ENCODE measurements at places on chromosomes 3 and 15.
A peak's percentile ranks its signal among the peaks of the same experiment; 100 is the strongest.

DNA sequence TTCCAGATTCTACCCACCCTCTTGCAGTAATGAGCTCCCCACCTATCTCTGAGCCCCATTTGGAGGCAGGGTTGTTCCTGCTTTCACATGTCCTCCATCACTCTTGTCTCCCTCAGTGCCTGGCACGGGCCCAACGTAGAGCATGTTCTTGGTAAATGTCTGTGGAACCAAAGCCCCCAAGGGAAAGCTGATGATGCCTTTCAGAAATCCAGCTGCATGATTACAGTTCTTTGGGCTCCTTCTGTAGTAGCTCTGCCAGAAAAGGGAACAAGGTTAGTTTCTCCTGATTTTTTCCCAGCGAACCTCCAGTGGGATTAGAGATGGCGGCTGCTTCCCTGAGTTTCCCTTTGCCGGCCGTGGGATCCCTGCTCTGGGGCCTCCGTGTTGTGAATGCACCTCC, 39.3 kb downstream of the CGNL1 start:
- DNase-seq: no peak

DNA sequence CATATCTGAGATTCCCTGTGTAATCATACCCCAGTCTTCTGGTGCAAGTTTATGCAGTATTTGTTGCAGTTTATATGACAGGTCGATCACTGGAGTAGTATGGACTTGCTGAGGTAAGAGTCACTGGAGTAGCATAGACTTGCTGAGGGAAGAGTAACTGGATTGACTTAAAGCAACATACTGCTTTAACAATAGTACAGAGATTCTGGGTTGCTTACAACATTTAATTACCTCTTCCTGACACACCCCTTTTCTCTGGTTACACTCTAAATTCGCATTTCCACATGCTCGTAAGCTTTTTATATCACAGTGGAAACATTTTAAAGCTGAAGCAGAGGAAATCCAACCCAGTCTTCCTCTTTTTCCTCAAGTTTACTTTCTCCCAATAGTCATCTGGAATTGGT, 11.8 kb downstream of the AAGAB start:
- DNase-seq: no peak

DNA sequence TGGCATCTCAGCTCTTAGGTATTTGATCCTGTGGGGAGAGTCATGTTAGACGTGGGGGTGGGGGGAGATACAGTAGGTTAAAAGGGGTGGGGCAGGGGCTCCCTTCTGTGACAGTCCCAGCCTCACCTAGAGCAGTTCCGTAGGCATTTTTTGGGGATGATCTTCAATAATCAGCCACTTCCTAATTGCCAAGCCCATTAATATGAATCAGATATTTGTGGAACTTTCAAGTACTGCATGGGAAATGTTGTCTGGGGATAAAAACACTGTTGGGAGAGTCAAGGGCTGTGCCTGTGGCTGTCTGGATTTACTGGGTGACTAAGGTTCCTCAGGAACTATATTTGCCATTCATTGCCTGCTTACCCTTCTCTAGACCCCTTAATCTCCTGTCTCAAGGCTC, 9.5 kb downstream of the C3orf52 start:
- DNase-seq: no peak

DNA sequence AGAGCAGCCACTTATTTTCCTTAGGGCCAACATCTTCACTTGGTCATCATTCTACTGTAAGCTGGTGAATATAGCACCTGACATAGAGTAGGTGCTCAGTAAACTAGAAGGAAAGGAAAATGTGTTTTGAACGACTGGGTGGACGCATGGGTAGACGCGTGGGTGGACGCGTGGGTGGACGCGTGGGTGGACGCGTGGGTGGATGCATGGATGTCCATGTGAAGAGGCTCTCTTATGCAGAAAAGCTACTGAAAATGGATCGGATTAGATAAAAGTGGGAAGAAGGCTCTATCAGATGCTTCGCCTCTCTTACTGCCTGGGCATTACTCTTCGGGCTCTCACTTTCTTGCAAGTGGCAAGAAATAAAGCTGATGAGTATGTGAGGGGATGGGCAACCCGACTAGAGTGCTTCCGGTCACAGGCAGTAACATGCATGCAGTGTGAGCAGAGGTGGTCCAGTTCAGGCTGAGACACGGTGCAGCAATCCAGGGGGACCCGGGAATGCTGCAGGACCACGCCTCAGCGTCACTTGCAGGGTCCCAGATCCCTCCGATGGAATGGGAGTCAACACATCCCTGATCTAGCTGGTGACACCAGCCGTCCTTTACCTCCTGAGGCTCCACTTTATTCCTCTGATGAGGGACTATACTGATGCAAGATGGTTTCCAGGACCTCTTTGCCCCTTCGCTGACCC, 138.0 kb upstream of the MEF2A start:
- DNase-seq: no peak

DNA sequence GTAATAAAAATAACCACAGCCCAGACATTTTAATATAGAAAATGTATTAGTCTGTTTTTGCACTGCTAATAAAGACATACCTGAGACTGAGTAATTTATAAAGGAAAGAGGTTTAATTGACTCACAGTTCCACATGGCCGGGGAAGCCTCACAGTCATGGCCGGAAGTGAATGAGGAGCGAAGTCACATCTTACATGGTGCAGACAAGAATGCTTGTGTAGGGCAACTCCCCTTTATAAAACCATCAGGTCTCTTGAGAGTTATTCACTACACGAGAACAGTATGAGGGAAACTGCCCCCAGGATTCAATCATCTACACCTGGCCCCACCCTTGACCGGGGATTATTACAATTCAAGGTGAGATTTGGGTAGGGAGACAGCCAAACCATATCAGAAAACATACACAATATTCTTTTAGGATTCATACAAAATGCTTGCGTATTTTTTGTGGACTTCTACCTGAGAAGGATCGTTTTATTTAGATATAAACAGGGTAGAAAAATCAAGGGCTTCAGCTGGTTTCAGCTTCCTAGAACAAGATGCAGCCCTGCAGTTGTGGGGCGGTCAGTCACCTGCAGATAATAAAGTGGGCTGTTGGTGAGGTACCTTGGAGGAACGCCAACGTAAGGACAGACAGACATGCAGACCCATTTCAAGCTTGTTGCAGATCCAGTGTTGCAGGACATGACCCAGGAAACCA, 101.9 kb downstream of the TNIK start:
- DNase-seq: no peak

- no peak for DNase-seq
Observed at GRCh38 chr3:181717549-181718171, 5.9 kb downstream of the SOX2 start.

GRCh38 chr15:42984493-42985034, 64.0 kb upstream of the TTBK2 start:
- DNase-seq: no peak

DNA sequence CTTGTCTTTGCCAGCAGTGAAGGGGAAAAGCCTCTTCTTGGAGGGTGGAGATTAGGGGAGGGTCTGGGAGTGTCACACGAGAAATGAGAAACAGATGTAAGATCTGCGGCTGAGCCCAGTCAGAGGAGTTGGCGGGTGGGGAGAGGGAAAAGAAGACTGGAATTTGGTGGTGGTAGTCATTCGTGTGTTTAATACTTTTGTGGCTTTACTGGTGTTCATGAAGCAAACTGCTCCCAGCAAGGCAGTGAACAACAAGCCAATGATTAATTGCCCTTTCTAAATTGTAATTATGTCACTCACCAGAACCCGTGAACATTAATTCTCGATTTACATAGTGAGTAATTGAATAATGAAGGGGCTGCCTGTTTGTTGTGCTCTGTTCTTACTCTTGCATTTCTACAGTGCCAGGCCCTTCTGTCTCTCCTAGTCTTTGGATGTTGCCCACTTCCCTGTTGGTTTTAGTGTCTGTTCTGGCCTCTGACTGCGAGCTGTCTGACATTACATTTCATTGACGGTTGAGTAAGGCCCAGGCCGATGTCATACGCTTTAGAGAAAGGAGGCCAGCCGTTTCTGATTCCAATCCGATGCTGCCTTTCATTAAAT, 78.0 kb downstream of the CHCHD6 start:
- DNase-seq: no peak

DNA sequence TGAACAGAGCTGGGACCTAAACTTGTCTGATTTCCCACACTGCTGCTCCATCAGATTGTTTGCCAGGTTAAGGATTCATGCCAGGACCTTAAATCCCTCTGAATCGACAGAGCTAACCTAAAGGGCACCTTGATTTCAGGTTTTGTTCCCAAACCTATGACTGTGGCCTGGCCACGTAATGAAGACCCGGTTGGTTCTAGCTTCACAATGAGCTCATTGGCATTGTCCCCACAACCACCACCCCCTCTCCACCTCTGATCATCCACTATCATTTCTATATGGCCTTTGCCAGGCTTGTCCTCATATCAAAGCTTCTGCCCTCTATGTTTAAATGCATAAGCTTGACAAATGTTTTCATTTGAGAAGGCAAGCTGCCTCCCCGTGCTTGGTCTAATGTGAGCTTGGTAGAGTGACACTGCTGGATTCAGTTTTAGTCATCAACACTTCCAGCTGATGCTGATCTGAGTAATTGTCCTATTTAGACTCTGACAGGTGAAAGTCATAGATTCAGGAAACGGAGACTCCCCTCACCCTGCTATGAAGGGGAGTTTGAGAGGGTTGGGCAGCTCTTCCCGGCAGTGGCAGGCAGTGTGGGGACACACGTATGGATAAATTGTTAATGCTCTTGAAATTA, 407.1 kb upstream of the CFAP20DC start:
- no peak for DNase-seq

GRCh38 chr15:41333026-41333562, 413 bp downstream of the NUSAP1 start:
- DNase-seq: no peak

DNA sequence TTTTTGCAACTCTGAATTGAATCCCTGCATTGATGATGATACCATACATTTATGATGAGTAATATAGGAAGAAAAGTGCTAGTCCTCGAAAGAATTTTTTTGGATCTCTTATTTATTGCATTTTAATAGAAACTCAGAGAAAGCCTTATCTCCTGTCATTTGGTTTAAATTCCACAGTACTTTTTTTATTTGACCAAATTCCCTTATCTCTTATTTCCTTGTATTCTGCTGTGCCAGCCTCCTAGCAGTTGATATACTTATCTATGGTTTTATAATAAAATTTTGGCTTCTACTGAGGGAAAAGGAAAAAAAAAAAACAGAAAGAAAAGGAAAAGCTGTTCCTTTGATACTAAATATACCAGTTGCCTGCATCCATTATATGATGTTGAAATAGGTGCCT, 535.1 kb upstream of the NR2F2 start:
- no peak for DNase-seq

- DNase-seq: no peak
Observed at GRCh38 chr3:52831500-52832301, 1.2 kb upstream of the ITIH4 start.

GRCh38 chr3:191959876-191960413, 499.0 kb downstream of the PYDC2 start:
- no peak for DNase-seq

GRCh38 chr15:42616107-42616506, 40.7 kb downstream of the STARD9 start:
- no peak for DNase-seq

- DNase-seq: no peak
Observed at GRCh38 chr3:40152482-40153133, 156.9 kb upstream of the EIF1B start.

- DNase-seq: no peak
Observed at GRCh38 chr3:153290268-153291015, 128.4 kb downstream of the RAP2B start.

DNA sequence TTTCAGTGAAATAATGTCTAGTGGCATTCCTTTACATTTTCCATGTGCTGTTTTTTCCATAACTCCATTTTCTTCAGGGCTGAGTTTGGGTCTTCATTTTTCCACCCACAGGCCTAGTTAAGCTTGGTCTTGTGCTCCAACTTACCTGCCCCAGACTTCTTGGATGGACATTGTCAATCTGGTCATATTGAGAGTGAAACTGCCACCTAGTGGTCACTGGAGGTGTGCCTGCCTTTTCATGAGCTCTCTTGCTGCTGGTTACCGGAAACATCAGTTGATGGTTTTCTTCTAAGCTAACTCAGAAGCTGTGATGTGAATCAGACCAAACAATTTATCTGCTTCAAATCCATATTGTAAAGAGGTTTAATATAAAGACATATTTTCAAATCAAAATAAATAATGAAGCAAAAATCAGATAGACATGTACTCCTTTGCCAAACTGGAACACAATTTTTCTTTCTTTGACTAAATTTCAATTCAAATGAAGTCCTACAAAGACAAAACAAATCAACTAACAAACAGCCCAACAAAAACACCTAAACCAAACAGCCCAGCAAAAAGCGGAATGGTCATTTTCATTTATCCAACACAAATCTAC, 135.1 kb upstream of the RASGRP1 start:
- peak; percentile 30 for DNase-seq

DNA sequence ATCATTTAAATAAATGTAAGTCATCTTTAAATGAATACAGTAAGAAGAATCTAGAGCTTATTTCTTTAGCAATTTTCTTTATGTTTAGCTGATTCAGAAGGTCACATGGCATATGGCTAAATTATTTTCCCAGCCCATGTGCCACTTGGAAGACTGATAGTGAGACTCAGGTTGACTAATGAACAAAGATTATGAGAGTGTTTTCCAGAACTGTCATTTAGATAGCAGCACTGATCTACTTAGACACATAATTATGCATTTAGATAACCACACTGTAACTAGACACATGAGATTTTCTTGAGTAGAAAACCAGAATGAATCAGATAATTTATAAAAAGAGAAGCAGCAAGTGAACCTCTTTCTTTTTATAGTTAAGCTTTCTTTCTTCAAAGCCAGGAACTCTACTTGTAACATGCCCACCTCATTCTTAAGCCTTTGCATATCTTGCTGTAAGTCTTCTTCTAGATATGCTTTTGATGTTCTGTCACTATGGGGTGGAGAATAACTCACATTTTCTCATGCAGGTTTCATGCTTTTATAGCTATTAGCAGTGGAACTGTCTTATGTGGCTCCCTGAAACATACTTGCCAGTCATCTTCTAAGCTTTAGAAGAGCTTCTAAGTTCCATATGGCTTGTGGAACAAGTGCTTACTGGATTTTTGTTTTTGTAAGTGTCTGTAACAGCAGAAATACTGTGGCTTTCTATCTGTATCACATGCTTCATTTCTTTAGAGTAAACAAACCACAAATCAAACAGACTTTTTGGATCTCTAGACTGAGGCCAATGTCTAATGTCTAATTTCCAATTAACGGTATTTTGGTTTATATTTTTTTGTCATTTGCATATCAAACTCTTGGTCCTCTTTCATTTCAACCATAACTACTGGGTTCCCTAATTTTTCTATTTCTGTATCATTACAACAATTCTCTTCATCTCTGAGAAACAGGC, 101.4 kb downstream of the LMLN start:
- DNase-seq: no peak

GRCh38 chr3:174958671-174959328, 99.7 kb downstream of the NAALADL2 start:
- no peak for DNase-seq

- no peak for DNase-seq
Observed at GRCh38 chr3:158753854-158754253, 21.6 kb upstream of the RARRES1 start.

- peak; percentile 17 for DNase-seq
Observed at GRCh38 chr3:100205171-100205570, 55.6 kb upstream of the TBC1D23 start.

DNA sequence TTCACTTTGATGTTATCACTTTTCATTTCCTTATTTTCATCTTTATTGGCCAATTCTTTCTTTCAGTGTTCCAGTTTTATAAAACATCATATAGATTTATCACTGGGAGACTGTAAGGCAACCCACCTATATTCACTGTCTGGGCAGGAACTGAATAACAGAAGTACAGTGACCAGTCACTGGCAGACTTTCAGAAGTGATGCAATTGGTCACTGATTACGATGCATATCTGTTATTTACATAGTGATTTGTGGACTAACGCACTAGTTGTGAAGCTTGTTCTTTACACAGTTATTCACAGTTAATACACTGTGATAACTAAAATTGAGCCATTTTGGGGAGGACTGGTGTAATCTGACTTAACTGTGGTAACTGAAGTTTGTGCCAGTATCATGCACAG, 190.2 kb upstream of the DPH6 start:
- no peak for DNase-seq
